ENCODE measurements at places on chromosomes 2 and 18.

- DNase-seq: no peak
These were observed 91.3 kb upstream of the RAB27B start for GRCh38 chr18:54736981-54737380.

DNA sequence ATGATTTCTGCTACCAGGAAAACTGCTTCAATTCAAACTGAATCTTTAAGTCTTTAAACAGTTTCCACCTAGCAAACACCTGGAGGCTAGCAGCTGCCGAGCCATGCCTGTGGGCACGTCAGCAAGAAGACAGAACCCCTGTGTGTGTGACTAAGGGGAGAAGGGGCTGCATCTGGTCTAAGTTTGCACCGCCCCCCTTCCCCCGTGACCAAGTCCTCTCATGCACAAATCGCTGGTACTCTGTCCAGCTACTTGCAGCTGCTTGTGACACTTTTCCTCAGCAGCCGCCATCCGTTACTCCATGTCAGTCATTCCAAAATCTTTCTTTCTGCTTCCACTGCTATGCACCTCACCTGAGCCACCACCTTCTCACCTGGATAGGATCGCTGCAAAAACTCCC is 355.0 kb downstream of the SS18 start:
- DNase-seq: no peak

GRCh38 chr2:166449439-166449838 is 44.6 kb downstream of the SCN7A start:
- DNase-seq: no peak

DNA sequence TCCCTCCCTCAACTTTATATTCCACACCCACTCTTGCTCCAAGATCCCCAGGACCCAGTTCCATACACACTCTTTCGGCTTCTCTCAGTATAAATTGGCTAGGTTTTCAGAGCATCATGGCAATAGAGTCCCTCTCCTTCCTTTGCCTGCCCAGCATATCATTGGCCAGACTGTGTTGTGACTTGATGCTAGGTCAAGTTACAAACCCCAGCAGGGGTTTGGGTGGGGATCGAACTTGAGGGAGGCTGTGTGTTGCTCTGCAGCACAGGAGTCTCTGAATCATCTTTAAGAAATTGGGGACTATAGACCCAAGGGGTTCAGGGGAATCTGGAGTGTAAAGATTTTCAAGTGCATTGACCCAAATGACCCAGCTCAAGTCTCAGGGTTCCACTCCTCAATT is 477.5 kb upstream of the MEIS1 start:
- no peak for DNase-seq

- no peak for DNase-seq
These were observed 94.7 kb upstream of the EFEMP1 start for GRCh38 chr2:56018267-56018666.

GRCh38 chr2:68167186-68167585 is 9.5 kb downstream of the PNO1 start:
- no peak for DNase-seq

GRCh38 chr2:65605058-65605742 is 172.8 kb upstream of the SPRED2 start:
- no peak for DNase-seq

DNA sequence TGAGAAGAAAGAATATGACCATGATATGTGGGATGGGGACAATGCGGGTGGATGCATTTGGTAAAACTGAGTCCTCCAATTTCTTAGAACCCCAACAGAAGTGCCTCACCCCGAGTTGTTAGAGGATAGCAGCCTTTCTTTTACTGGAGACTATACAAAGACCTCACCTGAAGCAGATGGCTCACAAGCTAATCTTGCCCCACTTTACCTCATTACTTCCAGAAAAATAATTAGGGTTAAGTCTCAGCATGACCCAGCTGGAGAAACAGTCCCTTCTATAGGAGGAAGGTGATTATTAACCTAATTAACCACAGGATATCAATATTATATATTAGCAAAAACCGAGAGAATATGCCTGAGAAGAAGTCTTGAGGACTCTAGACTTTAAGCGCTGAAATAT is 128.4 kb downstream of the PDE1A start:
- DNase-seq: no peak

- DNase-seq: no peak
These were observed 928.5 kb upstream of the CELF4 start for GRCh38 chr18:38494065-38494464.

- DNase-seq: no peak
These were observed 163.0 kb downstream of the FIGN start for GRCh38 chr2:163572850-163573249.

DNA sequence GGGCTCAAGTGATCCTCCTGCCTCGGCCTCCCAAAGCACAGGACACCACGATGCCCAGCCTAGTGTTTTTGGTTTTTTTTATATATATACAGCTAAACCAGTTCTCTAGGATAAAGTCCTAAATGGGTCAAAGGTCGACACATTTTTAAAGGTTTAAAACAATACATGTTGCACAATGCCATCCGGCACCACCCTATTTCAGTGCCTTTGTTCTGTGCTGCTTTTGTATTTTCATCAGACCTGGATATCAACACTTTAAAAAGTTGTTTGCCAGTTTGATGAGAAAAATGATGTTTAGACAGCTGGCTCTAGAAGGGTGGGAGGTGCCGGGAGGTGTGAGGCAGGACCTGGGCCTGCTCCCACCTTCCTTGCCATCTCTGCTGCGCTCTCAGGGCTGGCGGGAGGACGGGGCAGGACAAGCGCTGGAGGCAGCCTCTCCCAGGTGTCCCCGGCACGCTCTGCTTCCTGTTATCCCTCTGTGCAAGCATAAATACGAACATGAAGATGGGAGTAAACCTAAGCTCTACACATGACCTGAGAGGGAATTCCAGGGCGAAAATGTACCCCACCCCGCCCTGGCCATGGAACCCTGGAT is 103.7 kb downstream of the HS6ST1 start:
- DNase-seq: no peak

DNA sequence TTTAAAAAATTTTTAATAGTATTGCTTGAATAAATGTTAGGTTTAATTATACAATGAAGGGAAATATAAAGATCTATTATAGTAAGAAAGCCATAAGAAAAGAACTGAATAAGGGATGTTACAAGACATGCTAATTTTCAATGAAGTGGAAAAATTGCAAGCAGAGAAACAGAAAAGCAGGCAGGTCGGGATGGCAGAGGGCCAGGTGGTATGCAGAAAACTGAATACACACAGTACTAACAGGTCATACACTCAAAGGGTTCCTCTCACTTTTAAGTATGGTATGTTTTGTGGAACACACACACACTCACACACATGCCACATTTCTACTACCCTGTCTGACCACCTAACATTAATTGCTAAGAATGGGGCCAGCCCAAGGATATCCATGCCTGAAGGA is 76.7 kb upstream of the DTNA start:
- no peak for DNase-seq

- DNase-seq: no peak
These were observed 37.2 kb upstream of the OTX1 start for GRCh38 chr2:63013438-63013837.

DNA sequence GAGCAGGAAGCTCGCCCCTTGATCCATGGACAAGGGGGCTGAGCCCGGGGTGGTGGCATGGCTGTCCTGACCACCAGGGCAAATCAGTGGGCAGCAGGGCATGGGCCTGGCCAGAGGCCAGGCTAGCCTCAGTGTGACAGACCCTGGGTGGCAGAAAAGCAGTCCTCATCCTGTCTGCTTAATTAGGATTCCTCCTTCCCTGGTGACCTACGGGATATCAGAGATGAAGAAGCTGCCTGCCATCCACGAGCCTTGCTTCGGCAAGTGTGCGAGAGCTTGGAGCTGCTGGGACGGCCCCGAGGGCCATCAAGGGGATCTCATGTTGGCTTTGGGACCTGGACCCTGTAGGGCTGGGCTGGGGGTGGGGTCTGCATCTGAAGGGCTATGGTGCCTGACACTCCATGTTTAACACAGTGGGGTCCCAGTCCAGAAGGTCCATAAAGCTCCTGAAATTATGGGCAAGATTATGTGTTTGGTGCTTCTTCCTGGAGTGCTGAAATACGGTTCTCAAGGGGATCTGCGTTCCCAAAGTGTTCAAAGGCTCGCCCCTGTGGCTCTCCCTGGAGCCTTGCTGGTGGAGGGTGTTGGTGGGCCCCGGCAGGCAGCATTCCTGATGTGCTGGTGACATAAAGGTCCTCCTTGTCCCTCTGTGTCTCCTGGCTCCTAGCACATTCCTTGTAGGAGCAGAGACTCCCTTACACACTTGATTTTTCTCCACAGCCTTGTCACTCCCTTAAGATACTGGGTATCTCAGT is 52.6 kb downstream of the KCNIP3 start:
- DNase-seq: no peak

- DNase-seq: no peak
These were observed 121.4 kb downstream of the ANTXR1 start for GRCh38 chr2:69134306-69134945.

DNA sequence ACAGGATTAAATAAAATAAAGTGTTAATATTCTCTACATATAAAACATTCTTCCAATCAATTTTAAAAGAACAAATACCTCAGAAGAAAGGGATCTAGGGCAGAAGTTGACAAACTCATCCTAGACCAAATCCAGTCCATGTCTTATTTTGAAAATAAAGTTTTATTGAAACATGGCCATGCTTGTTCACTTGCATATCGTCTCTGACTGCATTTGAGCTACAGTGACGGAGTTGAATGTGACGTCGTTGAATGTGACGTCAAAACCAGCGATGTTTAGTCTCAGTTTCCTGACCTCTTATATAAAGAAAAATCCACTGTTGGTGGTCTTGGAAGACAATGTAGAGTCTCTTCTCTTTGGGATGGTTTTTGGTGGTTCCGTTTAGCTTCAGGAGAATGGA is 33.6 kb downstream of the GREB1L start:
- no peak for DNase-seq

DNA sequence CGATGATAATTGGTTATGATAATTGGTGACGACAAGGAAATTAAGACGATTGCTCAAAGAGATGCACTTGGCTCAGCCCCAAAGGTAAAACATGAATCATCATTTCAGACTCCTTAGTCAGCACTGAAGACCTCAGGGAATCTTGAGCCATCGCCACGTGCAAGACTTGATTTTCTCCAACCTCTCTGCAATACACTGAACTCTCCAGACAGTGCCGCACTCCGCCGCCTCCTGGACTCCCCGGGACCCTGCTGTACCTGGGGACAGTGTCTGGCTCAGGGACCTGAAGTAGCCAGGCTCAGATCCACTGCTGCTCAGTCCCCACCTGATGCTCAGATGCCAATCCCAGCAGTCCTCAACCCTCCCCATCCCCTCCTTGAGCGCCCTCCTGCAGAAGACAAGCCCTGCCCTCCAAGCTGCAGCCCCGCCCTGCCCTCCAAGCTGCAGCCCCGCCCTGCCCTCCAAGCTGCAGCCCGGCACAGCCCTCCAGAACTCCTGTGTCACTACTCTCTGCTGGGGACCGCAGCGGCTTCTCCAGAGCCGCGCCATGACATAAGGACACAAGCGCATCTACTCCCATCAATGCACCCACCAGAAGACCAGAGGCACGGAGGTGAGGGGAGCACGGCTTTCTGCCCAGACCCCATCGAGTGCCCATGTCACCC is 1.1 kb downstream of the TMEM18 start:
- DNase-seq: peak; percentile 72

GRCh38 chr2:108974674-108975073 is 14.3 kb downstream of the EDAR start:
- DNase-seq: no peak

- DNase-seq: no peak
These were observed 9.4 kb upstream of the SIX3 start for GRCh38 chr2:44932079-44932478.

- no peak for DNase-seq
These were observed 52.8 kb downstream of the IKZF2 start for GRCh38 chr2:213098612-213099011.

- no peak for DNase-seq
These were observed 11.5 kb downstream of the NPC1 start for GRCh38 chr18:23574611-23575308.

DNA sequence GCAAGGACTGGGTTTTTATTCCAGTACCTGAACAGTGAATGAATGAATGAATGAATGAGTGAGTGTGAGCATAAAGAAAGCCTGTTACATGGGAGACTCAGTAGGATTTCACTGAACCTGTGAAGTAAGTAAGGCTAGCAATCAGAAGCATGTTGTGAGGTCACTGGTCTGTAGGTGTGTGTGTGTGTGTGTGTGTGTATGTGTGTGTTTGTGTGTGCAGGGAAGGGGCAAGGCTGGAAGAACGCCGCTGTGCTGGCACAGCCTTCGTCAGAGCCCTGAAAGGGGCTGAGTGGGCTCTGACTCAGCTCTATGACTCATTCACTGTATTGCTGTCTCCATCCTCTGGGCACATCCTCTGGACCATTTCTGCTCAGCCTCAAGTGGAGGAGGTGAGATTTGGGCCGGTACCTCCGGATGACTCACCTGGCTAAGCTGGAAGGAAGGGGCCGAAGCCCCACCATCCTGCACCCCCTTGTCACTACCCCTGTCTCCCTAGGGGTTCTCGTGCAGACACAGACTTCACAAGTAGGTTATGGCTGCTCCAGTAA is 51.4 kb upstream of the MRPL33 start:
- DNase-seq: peak; percentile 84

- DNase-seq: no peak
These were observed 710 bp upstream of the XRCC5 start for GRCh38 chr2:216108310-216108966.

DNA sequence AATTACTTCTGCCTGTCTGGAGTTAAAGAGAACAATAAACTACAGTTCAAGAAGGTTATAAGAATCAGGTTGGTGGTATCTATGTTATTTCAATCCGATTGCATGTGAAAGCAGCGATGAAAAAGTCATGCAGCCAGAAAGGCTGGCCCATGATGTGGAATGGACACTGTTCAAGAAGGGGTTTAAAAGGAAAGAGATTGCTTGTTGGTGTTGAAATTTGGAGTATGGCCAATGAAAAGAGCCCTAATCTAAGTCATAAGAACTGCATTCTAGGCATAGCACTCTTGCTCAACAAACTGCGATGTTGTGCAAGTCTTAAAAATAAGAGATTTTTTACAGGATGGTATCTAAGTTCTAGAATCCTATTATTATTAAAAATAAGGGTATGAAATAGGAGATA is 61.3 kb downstream of the EFEMP1 start:
- peak; percentile 99 for DNase-seq

DNA sequence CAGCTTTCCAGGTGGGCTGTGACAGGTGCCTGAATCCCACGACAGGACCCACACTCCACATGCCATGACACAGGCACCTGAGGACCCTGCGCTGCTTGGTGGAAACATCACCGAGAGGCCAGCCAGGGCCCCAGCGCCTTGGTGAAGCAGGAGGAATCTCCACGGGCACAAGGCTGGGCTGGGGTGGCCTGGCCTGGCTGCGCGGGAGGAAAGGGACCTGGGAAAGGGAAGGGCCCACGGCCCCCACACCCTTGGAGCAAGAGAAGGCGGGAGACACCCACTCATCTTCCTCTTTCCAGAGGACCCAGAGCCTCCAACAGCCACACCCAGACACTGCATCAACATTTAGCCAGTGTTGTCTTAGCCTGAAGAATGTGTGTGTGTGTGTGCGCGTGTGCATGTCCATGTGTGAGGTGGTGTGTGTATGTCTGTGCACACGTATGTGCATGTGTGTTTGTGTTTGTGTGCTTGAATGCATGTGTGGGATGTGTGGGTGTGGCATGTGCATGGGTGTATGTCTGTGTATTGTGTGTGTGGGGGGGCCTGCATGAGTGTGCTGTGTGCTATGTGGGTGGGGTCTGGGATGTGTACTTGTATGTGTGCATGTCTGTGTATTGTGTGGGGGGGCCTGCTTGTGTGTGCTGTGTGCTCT is 6.3 kb upstream of the OTOS start:
- DNase-seq: no peak
